Fibroblast of gingiva (primary cell): ENCODE measurements at places on chromosomes 12 and 14.

DNA sequence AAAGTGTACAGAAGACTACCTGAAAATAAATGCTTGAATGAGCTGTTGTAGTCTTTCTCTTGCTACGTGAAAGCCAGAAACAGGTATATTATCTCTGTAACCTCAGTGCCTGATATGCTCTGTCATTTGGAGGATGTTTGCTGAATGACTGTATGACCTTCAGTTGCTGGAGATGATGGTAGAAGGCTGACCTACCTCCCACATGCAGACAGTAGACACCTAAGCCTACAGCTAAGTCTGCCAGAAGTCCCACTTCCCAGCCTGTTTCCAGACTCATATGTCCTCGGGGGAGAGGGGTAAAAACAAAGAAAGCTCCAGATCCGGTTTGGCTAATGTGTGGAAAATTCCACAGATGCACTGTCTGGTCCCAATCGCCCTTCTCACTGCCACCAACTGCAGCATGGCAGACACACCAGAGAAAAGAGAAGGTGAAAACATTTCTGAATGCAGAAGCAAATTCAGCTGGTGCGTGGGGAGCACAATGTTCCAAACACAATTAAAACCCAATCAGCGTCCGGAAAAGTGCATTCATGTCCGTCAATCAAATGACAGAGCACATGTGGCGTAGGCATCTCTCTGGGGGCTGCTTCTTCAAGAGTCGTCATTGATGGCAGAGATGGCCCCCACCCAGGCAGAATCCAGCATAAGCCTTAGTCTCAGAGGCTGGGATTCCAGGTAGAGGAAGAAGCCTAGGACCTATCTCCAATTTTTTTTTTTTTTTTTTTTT is 76.3 kb upstream of the TBX3 start:
- DNase-seq: no peak

DNA sequence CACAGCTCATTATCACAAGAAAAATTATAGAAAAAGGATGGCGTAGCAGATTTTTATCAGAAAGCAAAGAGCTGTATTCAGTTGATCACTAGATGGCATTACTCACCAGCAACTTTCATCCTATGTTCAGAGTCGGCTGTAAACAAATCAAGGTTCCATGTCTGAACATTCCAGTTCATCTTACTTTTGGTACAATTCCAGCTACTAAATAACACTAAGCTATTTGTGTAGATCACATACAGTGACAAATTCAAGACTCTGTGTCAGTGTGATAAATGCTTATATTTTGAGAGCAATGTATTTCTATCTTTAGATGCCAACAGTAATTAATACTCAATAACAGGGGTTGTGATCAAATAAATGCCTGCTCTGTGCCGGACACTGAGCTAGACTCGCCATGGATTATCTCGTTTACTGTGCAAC is 30.1 kb downstream of the NRDE2 start:
- DNase-seq: peak; percentile 76

DNA sequence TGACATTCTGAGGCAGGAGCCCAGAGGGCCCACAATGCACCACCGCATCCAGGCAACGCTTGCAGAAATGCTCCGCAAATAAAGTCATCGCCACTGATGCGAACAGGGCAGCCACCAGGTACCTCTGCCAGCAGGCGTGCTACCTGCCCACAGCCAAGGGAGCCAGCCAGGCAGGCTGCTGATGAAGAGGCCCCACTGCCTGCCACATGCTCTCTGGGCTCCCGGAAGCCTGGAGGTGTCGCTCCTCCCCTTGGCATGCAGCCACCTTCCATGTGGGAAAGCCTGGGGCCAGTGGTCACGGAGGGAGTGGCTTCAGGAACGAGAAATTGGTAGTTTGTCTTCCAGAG is 14.7 kb downstream of the GPR132 start:
- no peak for DNase-seq

- DNase-seq: peak; percentile 19
Measured at GRCh38 chr14:104650057-104650980, 39.1 kb upstream of the INF2 start.

DNA sequence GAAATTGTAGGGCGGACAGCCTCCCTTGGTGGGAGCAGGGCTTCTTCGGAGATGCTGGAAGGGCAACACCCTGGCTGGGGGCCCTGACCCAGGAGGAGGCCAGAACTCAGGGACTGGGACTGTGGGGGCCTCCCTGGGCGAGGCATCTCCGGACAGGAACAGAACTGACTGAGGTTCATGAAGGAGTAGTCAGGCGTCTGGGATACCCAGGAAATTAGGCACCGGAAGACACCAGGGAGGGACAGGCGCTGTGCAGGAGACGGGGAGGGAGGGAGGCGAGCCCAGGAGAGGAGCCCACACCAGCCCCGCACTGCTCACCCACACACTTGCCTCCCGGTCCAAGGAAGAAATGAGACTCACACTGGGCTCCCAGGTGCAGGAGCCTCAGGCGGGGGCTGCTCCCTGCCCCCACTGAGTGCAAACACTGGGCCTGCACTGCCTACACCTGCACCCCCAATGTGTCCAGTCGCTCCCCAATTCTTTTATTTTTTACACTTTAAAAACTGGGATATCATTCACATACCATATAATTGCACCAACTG is 262.6 kb upstream of the SFSWAP start:
- no peak for DNase-seq
